Midbrain (tissue), 1 donor: ENCODE measurements at places on chromosomes 2 and 18.
A peak's percentile ranks its signal among the peaks of the same experiment; 100 is the strongest.

- DNase-seq, result no peak
Measured at GRCh38 chr18:44186001-44186400, 494.7 kb upstream of the SETBP1 start.

DNA sequence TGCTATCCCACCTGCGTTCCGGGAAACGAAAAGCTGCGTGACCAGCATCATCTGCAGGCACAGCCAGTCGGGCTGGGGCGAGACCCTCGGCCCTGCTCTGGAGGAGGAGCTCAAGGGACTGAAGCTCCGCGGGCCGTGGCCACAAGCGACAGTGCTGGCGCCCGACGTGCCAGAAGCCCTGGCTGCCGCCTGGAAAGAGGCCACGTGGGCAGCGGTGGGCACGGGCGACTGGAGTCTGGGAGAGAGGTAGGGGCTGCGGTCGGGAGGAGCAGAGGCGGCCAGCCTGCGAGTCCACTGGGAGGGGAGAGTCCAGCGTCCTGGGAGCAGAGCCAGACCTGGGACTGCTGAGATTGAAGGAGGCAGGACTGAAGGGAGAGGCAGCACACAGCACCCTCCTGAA, 9.2 kb downstream of the DTYMK start:
- DNase-seq, result no peak

DNA sequence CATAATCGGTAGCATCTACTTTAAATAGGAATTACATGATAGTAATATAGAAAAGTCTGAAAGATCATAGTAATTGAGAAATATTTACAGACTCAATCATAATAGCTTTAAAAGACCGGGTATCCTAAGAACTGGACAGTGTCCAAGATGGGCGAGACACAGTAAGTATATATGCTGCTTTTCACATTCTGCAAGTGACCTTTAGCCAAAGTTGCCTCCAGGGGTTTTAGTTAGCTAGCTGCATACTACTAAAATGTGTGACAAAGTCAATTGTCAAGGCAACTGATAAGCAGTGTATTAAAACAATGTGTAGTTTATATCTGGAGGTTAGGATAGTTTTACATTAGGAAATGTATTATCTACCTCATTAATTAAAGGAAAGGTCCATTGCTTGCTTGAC, 24.6 kb downstream of the CD302 start:
- DNase-seq, result no peak

- DNase-seq, result no peak
Measured at GRCh38 chr2:159065313-159065712, 96.9 kb downstream of the TANC1 start.

GRCh38 chr2:234258562-234259141, 208.2 kb downstream of the SPP2 start:
- DNase-seq, result no peak

DNA sequence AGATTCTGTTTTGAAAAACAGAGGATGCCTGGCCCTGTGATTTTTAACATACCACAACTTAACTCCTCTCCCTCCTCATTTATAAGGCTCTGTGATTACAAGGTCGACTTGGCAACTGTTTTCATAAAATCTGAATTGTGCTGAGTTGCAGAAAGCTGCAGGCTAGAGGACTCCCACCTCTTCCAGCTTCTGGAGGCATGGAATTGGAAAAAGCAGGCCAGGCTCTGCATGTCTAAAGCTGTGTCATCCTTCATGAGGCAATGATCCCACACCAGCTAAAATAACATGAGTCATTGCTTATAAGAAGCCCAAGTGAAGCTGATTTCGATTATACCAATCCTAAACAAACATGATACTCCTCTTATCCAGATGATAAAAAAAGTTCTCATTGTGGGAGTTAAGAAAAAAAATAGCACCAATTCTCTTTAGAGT, 11.7 kb downstream of the ARHGAP28 start:
- no peak for DNase-seq

DNA sequence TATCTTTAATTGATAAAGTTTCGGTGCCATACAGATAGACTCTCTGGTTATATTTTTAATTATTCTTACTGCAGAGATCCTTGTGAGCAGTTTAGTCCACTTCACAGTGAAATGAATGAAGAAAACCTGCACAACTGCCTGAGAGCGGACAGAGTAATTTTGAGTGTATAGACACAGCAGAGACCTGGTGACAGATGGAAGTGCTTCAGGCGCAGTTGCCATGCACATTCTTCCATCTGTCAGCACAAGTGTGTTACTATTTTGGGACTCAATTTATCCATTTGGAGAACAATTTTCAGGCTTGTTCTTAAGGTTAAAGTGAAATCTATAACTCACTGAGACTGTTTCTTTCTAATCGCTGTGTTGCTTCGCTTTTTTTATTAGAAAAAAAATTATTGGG, 147.8 kb upstream of the SPHKAP start:
- no peak for DNase-seq

DNA sequence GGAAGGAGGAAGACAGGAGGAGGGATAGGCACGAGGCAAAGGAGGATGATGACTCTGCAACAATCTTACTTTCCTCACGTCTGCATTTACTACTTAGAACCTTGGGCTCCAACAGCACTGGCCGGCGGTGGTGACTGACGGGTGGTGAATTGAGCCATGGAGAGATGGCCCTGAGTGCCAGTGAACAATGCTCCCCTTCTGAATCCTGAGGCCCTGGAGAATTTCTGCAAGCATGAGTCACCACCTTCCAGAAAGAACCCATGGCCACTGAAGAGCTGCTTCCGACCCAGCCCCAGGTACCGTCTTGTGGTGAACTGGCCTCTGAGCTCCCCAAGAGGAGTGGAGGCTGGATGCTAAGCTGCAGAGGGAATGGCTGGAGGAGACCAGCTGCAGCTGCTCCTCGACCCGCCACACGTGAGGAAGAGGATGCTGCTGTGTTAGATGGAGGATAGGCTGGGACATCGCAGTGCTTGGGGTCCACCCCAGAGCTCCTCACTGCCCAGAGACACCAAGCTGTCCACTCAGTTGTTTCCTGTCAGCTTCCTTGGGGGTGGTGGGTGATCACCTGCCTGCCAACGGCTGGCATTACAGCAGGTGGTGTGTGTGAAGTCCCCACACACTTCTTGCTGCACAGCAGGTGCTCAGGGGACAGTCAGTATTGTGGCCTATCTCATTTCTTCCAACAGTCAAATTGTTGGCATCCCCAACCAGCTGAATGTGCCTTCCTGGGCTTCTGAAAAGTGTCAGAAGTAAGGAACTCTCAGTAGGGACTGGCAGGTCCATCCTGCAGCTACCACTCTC, 186.5 kb upstream of the ID2 start:
- DNase-seq, result no peak

GRCh38 chr18:7846335-7846734, 279.2 kb downstream of the PTPRM start:
- DNase-seq, result no peak

DNA sequence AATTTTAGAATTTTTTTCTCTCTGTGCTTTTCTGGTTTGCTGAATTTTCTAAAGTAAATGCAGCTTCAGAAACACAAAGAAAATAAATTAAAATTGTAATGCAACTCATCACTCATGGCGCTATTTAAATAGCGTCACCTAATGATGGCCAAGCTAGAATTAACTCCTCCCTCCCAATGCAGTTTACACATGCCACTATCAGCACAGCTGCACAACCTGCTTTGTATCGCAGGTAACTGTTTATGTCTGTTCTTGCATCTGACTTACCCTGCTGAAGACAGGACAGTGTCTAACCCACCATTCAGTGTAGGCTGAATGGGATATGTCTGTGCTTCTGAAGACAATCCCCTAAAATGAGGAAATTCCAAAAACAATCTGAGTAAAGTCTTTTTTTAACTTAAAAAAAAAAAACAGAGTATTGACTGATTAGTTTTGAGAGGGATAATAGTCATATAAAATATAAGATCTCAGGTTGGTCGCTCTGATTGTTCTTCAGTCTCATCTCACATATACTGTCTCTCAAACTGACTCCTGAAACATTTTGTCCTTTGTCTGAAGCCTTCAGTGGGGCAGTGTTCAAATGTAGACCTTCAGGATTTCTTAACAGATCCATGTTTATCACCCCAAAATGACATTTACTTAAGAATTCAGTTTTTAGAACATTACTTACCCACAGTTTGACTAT, 271.4 kb downstream of the ZEB2 start:
- DNase-seq, result no peak

- no peak for DNase-seq
Measured at GRCh38 chr2:191660575-191660974, 17.4 kb upstream of the NABP1 start.

DNA sequence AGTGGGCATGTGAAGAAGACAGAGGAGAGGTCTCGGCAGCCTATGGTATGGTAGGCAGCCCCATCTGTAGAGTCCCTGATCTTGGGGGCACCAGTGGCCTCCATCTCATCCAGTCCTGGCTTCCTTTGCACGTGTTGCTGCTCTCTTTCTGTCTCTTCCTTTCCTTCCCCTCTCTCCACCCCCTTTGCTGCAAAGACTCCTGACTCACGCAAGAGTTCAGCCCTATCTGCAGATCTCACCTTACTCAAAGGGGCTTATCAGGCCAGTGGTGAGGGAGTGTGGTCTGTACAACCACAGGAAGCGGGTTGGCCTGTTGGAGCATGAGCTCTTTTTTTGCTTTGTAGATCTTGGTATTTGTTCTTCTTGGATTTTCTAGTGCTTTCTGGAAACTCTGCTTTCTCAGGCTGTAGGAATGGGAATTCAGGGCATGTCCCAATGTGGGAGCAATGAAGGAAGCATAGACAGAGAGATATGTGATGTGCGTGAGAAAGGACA, 14.6 kb upstream of the NT5DC4 start:
- no peak for DNase-seq

DNA sequence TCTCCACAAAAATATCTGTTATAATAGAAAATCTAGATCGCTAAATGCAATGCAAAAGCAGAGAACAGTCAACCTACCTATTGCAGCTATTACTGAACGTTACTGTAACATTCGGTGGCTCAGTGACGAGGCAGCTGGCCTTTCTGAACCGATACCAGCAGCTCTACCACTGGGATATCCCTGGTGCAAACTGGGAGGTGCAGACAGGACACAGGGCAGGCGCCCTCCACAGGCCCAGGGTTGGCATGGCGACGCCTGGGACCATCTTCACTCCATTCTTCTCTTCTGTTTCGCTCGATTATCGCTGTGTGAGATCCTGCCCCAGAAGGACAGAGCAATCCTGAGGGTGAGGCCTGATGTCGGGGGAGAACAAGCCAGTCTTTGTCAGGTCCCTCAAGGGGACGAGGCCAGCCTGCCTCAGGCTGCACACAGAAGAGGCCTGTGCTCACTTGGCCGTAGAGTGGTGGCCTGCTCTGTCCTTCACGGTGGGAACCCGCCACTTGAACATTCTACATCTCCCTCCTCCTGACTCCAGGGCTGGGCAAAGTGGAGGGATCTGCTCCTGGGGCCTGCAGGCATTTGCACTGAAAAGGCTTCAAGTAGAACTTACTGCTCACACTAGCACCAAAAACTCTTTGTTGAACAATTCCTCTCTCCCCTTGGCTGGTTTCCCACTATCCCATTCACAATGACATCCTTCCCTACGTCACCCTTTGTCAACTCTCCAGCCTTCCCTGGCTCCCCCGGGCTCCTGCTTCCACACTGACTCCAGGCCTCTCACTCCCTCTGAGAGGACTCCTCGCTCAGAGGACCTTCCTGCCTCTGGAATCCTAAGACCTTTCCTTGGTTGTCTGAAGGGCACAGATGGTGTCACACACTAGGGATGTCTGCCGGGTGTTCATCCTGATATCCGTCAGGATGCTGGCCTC, 49.7 kb downstream of the CYRIA start:
- peak; percentile 82 for DNase-seq

- DNase-seq, result no peak
Measured at GRCh38 chr2:159164457-159164911, 122.0 kb downstream of the WDSUB1 start.

DNA sequence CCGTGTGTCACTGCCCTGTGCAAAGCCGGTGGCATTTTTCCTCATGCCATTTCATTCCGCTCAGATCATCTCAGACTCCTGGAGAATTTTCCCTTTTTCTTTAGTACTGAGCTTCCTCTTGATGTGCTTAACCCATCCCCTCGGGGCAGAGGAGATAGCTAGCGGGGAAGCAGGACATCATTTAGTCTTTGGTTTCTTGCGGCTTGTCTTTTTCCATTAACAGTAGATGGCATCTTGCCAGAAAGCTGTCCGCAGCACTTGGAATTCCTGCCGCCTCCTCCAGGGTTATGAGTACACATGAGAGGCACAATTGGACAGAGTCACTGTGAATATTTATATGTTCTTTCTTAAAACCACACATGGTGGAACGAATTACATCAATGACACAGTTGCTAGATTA, 226.6 kb downstream of the ALPK2 start:
- no peak for DNase-seq

DNA sequence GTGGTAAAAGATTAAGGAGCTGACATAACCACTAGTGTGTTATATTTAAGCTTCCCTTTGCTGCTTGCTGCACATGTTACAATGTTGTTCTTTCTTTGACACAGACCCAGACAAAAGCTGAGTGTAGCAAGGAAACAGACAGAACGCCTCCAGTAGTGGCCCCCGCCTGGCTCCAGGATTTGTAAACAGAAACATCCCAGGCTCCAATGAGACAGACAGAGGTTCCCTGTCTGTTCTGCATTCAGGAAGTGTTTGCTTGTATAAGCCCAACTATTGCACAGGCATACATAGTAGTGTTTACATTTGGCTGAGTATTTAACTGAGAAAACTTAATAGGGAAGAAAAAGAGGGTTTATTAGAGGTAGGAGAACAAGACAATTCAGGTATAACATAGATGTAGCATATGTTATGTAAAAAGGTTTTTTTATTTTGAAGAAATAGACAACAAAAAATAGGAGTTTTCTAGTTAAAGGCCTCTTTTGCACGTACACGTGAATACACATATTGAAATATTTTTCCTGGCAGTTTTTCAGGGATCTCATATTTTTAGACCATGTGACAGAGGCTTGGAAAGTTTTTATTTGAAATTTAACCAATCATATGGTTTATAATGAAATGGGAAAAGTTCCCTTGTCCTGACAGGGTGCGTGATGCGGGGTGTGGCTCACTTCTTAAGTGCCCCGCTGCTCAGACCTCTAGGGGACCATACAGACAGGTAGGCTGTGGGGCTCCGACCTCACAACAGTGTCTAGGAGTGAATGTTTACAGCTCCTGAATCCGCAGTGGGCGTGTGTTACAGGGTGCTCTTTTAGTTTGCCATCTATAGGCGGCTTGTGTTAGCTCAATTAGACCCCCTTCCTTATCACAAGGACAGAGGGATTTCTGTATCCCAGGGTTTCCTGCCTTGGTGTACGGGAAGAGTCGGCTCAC, 118.4 kb downstream of the BMPR2 start:
- DNase-seq, result peak; percentile 67
